ENCODE measurements at places on chromosomes 2 and 18.

DNA sequence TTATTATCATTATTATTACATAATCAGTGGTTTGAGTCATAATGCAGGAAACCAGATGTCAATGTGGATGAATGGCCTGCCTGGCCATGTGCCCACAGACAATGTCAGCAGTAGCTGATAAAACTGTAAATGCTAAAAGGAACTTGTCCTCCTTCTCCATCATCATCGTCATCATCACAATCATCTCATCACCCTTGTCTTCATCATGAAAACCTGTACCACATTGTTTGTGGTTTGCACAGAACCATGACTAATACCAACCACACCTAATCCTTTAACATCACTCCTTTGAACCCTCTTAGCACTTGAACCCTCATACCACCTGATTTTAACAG, 96.0 kb downstream of the HNMT start:
- DNase-seq = peak; percentile 70

- DNase-seq = no peak
Observed at GRCh38 chr2:3201281-3201680, 176.3 kb downstream of the EIPR1 start.

GRCh38 chr18:10289951-10290637, 164.3 kb upstream of the APCDD1 start:
- DNase-seq = no peak

- no peak for DNase-seq
Observed at GRCh38 chr2:29130295-29130694, 15.1 kb downstream of the CLIP4 start.

DNA sequence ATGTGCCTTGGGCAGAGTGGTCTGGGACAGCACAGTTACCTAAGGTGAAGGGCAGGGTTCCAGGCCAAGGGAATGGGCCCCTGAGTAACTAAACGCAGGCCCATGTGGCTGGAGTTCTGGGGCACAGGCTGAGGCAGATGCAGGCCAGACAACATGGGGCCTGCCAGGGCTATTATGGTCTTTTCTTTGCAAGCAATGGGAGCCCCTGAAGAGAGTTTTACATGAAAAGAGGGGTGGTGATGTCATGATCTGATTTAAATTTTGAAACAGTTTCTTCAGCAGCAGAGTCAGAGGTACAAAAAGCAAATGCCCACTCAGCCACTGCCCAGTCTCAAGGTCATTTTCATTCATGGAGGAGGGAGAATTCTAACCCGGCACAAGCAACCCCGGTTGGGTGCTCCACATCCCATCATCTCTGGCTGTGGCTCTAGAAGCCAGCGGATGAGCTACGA, 5.6 kb downstream of the CHST10 start:
- DNase-seq = no peak

DNA sequence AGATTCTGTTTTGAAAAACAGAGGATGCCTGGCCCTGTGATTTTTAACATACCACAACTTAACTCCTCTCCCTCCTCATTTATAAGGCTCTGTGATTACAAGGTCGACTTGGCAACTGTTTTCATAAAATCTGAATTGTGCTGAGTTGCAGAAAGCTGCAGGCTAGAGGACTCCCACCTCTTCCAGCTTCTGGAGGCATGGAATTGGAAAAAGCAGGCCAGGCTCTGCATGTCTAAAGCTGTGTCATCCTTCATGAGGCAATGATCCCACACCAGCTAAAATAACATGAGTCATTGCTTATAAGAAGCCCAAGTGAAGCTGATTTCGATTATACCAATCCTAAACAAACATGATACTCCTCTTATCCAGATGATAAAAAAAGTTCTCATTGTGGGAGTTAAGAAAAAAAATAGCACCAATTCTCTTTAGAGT, 11.7 kb downstream of the ARHGAP28 start:
- peak; percentile 95 for DNase-seq

GRCh38 chr2:46278952-46279351, 18.3 kb upstream of the EPAS1 start:
- DNase-seq = no peak

GRCh38 chr18:75211953-75212750, 1.6 kb downstream of the TSHZ1 start:
- DNase-seq = no peak

- no peak for DNase-seq
Observed at GRCh38 chr2:154381931-154382794, 316.3 kb upstream of the KCNJ3 start.

DNA sequence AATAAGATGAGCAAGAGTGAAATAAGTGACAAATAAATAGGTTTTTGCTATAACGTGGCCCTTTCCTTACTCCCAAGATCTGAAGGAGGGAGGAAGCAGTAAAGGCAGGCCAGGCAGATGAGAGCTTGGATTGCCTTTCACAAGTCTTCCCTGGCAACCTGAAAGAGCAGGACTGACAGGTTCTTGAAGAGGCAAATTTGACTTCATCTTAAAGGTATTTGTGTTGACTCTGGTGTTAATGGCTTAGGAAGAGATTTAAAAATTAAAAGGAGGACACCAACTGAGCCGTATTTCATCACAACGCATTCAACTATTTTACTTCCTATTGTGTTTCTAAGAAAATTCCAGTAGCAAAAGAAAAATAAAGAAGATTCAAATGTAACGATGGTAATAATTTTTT, 3.2 kb downstream of the STRN start:
- DNase-seq = no peak

- DNase-seq = no peak
Observed at GRCh38 chr18:40215979-40216378, 1739.1 kb upstream of the PIK3C3 start.

GRCh38 chr18:74390900-74391299, 66.2 kb downstream of the DIPK1C start:
- no peak for DNase-seq

- no peak for DNase-seq
Observed at GRCh38 chr2:423479-423878, 135.6 kb upstream of the ALKAL2 start.

GRCh38 chr2:210000464-210001324, 1.7 kb upstream of the RPE start:
- DNase-seq = no peak

- DNase-seq = no peak
Observed at GRCh38 chr2:44362207-44363015, 664 bp downstream of the CAMKMT start.

DNA sequence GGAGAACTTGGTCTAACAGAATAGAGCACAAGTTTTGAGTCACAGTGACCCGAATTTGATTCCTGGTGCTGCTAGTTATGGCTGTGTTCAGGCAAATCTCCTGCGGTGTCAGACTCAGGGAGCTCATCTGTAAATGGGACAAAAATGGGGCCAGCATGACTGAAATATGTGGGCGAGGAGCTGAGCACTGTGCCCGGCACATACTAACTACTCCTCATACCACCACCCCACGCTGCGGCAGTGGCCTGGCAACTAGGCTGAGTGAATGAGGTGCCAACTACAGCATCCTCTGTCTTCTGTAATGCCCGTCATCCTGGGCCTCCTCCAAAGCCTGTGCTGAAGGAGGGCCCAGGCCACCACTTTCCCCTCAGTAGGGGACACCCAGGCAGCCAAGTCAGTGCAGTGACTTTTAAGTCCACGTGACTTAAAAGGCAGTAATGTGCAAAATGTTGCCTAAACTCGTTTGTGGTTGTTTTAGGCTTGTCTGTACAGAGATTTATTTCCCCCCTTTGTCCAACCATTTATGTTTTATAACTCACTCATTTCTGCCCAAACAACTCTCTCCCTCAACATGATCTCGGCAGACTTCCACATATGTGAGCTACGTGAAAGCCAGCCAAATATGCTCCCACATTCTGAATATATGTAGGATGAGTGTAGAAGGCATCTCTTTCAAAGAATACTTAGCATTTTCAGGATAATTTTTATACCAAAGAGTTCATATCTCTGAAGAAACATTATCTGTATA, 773.7 kb downstream of the TSN start:
- DNase-seq = no peak

DNA sequence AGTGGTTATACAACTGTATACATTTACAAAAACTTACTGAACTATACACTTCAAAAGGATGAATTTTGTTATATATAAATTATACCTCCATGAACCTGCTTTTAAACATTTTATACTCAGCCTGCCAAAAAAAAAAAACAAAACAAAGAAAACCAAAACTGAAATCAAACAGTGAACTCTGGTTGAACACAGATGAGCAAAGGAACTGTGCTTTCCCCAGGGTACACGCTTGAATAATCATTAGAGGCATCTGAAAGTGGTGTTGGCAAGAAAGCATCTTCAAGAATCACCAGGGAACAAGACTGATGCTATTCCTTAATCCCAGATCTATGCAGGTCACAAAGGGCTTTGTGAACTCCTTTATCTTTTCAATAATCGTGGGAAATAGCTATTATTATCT, 77.0 kb upstream of the LYPD1 start:
- no peak for DNase-seq

GRCh38 chr2:122863532-122863931, 1108.1 kb downstream of the TSN start:
- DNase-seq = no peak

DNA sequence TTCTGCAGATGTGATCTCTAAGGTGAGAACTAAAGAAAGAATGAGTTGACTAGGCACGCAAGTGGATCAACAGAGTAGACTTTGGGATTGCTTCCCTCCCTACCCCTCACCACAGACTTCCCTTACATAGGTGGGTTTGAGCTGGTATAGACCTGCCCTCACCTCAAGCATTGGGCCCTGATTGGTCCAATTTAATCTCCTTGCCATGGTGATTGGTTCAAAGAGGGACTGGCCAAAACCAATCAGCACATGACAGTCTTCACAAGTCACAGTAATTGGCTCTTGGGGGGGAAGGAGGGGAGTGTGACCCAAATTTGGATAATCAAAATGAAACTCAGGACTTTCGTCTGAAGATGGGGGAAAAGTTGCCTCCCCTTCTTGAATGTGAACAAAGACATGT, 36.6 kb upstream of the LNPK start:
- no peak for DNase-seq

DNA sequence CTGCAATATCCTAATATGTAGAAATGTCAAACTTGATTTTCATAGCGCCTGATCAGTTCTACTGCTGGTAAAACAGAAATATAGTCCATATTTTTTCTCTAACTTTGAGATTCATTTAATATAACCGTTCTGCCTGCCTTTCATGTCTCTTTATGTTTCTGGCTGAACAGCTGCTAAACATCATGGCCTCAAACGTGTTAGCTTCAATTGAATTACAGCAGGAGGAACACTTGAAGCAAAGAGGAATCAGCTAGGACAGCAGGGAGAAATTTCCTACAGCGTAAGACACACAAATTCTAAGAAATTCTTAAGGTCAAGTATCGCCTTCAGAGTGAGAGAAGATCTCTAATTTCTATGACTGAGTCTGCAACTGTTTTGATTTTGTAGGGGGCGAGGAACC, 433.2 kb downstream of the FBXO15 start:
- DNase-seq = no peak

DNA sequence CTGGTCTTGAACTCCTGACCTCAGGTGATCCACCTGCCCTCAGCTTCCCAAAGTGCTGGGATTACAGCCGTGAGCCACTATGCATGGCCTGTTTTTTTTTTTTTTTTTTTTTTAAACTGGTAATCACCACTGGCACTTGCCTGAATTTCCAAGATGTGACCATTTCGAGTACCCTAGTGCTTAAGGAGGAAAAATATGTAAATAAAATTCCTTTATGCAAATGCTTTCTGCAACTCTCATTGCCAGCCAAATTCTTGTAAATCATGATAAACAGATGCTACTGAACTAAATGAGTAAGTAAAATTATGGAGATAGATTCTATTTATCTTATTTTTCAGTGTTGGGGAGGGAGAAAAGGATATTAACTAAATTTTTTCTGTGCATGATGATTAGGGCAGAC, 18.6 kb downstream of the CDCA7 start:
- no peak for DNase-seq

DNA sequence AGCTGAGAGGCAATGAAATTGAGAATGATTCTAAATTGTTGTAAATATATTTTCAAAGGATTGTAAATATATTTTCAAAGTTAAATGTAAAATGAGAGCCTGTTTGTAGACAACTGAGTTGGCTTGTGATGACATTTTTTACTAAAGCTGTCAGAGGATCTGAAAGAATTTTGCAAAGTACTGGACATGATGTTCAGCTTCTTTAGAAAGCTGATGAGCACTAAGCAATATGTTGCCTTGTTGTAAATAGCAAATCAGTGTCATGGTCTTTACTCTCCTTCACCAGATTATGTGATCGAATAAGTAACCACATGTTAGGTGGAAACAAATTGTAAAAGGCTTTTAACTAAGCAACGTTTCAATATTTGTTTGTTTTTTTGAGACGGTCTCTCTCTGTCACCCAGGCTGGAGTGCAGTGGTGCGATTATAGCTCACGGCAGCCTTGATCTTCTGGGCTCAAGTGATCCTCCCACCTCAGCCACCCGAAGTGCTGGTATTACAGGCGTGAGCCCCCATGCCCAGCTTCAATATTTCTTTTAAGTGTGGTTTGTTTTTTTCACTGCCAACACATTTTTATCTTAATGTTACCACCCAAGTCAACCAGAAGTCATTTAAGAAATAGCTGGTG, 44.0 kb downstream of the E2F6 start:
- DNase-seq = no peak

DNA sequence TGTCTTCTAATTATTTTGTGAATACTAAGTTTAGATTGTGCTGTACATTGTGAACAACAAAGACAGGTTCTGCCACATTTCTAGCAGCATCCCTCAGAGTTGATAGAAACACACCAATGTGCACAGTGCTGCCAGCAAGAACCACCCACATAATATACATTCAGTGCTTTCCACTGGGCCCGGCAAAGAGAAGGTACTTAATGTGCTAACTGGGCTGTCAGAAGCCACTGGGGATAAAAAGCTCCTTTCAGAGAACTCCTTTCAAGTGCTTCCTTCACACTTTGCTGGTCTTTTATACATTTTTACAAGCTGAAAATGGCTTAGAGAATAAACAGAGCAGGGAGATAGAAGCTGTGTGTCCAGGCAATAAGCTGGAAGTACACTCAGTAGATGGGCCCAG, 58.0 kb upstream of the CAPN13 start:
- DNase-seq = no peak
